ENCODE measurements at places on chromosomes 11 and 22.

DNA sequence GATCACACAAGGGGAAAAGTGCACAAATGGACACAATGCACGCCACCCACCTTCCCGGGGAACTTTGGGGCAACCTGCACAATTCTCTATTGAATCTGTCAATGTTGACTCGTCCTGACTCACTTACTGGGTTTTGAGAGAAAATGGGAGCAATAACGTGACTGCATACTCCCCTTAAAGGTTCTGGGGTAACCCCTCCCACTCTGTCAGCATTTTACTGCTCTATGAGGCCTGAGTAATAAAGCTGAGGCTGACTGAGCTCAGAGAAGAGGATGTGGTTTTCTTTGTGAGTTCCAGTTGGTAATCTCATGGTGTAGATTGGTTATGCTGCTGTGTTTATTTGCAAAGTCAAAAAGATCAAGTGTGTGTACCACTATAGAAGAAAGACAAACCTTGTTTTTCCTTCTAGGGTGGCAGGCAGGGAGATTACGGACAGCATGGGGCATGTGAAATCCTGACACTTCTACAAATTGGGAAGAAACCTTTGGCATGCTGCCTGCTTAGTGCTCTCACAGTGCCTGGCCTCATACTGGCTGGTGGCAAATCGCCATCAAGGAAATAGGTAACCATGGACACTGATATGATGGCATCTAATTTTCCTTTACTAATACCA is 16.1 kb upstream of the APOA1 start:
- DNase-seq = peak; percentile 78

DNA sequence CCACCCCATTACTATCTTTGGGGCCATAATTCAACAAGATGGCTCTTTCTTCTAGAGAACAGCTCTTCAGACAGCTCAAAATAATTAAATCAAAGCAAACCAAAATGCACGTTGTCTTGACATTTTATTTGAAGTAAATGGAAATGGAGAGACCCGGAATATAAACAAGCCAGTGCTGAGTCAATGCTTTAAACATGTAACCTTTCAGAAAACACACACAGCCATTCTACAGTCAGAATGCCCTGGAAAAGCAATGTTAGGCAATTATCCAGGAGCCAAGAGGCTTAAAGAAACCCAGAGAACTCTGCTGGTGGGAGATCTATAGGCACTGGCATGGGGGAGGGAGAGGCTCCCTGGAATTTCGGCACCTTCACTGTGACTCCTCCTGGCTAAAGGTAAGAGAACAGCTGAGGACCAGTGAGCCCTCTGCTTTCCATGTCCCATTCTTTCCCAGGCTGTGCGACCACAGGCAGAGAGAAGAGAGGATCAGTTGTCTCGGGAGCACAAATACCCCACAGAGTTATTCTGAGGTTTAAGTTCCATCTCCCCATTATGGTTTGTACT is 254.0 kb upstream of the CCDC90B start:
- no peak for DNase-seq

GRCh38 chr22:40244586-40244985 is 66.9 kb downstream of the TNRC6B start:
- no peak for DNase-seq

GRCh38 chr11:76318744-76319384 is 62.1 kb downstream of the THAP12 start:
- DNase-seq = peak; percentile 54

DNA sequence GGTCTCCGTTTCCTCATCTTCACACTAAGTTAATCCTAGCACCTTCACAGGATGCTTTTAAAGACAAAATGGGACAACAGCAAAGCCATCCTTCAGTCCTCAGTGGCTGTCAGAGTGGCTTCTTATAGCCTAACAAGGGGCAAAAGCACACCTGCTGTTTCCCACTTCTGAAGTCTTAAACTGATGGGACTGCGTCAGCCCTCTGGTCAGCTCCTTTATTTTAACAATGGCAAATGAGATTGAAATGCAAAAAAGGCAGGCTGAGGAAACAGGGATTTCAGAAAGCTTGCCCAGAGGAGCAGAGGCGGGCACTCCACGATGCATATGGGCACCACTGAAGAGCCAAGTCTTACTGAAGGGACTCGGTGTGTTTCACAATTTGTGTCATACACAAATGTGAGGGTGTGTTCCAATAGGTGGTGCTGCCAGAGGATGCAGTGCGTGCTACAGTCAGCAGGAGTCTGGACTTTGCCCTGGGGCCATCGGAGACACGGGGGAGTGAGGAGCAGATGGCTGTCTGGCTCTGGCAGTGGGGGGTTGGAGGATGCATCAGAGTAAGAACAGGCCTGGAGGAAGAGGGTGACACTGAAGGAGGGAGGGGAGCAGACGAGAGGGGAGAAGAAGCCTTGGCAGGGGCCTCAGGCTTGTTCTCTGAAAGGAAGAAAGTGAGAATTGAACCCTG is 47.3 kb downstream of the TENM4 start:
- no peak for DNase-seq

GRCh38 chr11:76216536-76217325 is 10.4 kb upstream of the WNT11 start:
- no peak for DNase-seq

DNA sequence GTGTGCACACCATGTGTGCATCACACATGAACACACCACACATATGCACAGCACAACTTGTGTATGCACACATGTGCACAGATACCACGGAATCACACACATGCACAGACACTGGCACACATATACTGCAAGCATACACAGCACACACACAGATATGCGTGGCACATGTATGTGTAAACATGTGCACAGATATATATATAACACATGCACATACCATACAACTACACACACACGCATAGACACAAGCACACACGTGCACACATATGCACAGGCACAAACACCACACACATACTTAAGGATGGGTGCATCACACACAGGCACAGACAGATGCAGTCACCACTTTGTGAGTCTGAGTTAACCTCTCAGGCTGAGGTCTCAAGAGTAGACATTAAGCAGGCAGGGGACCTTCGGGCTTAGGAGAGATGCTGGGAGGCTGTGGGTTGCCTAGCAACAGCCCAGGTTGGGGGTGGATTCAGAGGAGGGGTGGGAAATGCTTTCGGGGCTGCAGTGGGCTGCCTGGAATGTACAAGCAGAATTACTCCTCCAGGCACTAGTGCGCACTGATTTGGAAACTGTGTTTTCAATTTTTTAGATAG is 82.9 kb downstream of the MYO18B start:
- no peak for DNase-seq

- DNase-seq = no peak
Observed at GRCh38 chr11:131065435-131066413, 149.4 kb upstream of the SNX19 start.

DNA sequence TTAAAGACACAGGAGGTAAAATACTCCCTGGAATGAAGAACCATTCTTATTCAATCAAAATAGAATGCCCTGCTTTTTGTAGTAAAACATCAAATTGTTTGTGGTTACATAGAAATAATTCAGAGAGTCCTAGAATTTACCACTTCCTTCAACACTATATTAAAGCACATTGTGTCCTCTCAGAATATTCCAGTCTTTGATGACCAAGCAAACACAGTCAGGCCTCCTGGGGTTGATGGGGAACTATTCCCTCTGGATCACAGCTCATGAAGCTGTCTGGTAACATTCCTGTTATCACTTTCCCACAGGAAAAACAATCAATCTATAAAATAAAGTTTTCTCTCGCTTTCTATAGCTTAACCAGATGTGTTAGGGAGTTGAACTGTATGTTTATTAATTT is 389.3 kb downstream of the KCNA4 start:
- DNase-seq = no peak

DNA sequence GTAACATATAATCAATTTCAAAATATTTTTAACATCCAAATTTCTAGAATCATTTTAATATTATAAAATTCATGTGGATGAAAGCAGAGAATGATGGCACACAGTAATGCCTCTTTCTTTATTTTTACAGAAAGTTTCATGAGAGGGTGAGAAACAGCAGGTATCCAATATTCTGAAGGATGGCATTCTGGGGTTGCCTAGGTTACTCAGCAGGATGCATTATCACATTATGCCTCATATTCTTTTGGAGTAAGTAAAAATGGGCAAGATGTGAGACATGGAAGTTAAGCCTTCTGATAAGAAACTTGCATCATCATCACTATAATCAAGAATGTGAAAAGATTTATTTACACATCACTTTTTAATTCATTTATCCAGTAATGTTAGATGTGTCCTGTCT is 148.7 kb upstream of the PGR start:
- DNase-seq = no peak

- no peak for DNase-seq
Observed at GRCh38 chr11:10998674-10999073, 140.8 kb upstream of the ZBED5 start.

DNA sequence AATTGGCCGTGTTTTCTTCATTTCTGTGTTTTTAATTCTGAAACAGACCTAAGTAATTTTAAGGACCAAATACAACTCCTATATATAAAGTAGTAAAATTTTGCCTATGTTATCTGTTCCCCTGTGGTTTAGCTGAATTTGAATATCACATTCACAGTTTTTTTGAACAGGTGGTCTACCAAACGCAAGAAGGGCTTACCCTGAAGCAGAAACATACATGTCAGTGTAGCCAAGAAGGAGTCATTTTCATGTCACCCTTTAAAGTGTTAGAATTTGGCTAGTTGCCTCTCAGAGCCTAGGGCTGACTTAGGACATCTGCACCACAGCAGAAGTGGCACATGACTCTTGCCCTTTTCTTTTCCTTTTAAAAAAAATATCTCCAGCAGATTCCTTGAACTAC is 34.3 kb downstream of the MYBPC3 start:
- DNase-seq = no peak

- DNase-seq = no peak
Observed at GRCh38 chr11:46759196-46759595, 40.2 kb downstream of the F2 start.

GRCh38 chr11:110874437-110875030 is 162.3 kb upstream of the ARHGAP20 start:
- no peak for DNase-seq

GRCh38 chr22:25751174-25751581 is 9.2 kb downstream of the MYO18B start:
- DNase-seq = no peak

DNA sequence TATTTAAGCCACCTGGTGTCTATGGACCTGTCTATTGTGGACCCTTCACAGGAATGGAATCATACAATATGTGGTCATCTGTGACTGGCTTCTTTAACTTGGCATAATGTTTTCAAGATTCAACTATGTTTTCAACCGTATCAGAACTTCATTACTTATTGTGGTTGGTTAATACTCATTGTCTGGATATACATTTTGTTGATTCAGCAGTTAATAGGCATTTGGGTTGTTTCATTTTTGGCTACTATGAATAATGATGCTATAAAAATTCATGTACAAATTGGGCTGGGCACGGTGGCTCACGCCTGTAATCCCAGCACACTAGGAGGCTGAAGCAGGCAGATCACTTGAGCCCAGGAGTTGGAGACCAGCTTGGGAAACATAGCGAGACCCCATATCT is 2.5 kb upstream of the RAPSN start:
- no peak for DNase-seq

DNA sequence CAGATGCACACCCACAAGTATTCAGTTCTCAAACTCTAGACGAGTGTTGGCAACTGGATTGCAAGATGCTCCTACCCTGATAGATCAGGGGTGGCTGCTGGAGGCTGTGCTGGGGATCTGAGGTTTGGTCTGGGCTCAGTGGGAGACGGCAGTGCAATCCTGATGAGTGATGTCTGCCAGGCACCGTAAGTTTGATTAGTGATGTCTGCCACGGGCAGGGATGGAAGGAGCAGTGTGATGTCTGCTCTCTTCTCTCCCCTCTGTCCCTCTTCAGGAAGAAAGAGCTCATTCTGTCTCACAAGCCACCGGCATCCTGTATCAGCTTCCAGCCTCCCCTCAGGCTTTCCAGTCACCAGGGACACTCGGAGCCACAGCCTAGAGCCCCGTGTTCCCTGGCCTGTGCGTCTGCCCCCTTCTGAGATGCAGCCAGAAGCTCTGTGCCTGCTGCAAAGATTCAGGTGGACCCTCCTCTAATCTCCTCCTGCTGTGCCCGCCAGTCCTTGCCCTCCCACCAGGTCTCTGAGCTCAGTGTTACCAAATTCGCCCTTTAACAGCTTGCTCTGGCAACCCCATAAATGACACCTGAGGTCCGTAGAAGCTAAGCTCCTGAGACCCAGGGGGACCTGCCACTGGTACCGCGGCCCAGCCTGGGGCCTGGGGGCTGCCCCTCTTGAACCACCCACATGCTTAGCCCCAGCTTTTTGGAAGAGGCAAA is 19.9 kb downstream of the TP53I11 start:
- DNase-seq = no peak

DNA sequence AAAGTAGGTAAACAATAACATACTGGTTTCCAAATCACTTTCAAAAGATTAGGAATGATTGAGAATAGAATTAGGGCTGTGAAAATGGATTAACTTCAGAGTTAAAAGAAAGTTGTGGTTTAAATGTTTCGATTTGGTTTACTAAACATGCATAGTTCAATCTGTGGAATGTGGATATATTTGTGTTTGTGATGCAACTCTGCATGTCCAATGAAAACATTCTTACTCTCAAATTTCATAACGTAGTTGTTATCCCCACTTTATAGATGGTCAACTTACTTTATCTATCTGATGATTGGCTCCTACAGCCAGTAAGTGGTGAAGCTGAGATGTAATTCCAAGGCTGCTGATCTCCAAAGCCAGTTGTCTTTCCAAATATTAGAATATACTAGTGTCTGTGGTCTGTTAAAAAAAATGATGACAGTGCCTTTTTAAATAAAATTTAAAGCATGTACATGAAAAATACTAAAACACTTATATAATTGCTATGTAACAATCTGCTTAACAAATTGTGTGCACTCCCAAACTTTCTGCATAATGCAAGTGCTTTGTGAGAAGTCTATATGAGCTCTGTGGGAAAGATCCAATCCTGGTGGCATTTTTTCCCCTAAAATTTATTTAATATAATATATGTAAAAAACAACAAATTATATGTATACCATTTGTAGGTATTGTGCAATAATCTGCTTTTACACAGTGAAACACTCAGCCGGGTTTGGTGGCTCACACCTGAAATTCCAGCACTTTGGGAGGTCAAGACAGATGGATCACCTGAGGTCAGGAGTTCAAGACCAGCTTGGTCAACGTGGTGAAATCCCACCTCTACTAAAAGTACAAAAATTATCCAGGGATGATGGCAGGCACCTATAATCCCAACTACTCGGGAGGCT is 9.7 kb upstream of the SIK3 start:
- DNase-seq = no peak

GRCh38 chr11:615504-616319 is at the start of gene IRF7:
IRF7 (minus strand) TSS chr11:615950; CDS start chr11:615364, 586 bp downstream.
- peak; percentile 82 for DNase-seq

DNA sequence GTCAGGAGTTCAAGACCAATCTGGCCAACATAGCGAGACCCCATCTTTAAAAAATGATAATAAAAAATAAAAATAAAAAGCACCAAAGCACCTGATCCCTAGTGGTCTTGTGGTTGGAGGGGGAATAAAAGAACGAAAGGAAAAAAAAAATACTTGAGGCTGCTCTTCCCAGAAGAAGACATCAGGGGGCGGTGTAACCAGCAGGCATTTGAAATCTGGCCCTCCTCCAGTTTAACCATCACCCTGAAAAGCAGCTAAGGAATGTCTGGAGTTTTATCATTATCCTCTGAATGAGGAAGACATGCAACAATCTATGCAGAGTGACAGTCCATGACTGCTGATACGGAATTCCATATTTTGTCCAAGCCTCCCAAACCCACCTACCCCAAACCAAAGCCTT is 5.6 kb upstream of the KCTD17 start:
- DNase-seq = no peak

GRCh38 chr11:118845369-118845768 is 38.3 kb upstream of the CXCR5 start:
- no peak for DNase-seq

Data from SJSA1 (cell line).